ENCODE measurements at places on chromosomes 13 and 19.

- DNase-seq, result no peak
Measured at GRCh38 chr19:30528919-30529318, 156.7 kb downstream of the ZNF536 start.

GRCh38 chr19:485583-486236 is 10.6 kb upstream of the MADCAM1 start:
- DNase-seq, result peak; percentile 67

GRCh38 chr13:73092829-73093228 is 34.0 kb downstream of the KLF5 start:
- DNase-seq, result no peak

DNA sequence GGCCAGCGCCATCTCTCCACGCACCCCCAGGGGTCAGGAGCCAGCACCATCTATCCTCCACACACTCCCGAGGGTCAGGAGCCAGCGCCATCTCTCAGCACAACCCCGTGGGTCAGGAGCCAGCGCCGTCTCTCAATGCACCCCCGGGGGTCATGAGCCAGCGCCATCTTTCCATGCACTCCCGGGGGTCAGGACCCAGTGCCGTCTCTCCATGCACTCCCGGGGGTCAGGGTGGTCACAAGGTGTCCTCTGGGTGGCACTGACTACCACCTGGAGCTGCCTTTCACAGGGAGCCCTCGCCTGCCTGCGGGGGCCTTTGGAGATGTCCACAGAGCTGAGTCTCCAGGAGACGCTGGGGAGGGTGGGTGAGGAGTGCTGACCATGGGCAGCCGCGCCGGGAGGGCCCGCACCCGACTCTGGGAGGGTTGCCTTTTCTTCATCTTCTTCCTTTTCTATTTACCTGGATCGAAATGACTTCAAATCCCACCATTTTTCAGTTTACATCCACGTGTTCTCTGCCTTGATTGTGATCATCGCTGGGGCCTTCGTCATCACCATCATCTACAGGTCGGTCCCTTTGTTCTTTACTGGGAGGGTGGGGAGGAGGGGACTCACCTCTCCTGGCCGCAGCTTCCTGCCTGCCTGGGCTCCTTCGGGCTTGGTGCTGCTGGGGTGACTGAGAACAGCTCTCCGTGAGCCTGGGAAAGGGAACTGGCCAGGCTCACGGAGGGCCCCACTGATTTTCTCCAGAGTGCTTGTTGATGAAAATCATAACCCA is 19.1 kb downstream of the TEX29 start:
- DNase-seq, result no peak

DNA sequence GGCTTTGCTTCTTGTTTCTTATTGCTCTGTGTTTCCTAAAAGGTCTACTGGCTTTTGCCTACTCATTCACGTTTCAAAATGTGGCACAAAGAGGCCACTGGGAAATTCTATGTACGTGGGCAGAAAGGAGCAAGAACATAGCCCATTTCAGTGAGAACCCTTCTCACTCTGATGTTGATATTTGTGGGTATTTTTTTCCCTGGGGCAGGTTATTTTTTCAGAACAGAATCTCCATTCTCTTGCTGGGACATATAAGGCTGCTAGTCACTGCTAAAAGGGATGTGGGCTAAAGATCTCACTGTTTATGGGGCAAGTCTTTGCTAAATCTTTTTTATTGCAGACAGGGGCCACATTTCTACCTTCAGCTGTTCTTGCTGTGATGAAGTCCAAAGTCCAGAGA is 27.1 kb downstream of the EDNRB start:
- no peak for DNase-seq

DNA sequence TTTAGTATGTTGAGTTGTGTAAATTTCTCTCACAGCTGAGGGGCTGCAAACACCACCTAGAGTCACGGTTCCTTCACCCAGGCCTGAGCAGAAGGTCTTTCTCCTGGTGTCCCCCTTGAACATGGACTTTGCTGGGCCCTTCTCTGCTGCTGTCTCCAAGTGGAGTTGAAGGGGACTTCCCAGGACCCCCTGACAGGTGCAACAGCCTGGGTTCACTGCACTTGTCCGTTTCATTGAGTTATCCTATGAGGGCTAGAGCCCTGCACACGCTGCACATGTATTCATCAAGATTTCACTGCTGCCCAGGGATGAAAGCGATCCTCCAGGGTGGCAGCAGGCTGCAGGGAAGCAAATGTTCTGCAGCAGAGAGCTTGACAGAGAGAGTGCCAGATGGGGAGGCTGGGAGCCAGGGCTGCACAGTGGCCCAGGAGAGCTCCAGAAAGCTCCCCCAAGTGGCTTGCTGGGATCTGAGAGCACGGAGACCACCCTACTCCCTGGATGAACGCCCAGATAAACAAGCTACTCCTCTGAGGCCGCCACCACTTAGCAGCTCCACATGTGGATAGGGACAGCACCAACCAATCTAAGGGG is 10.3 kb downstream of the TMEM272 start:
- no peak for DNase-seq

DNA sequence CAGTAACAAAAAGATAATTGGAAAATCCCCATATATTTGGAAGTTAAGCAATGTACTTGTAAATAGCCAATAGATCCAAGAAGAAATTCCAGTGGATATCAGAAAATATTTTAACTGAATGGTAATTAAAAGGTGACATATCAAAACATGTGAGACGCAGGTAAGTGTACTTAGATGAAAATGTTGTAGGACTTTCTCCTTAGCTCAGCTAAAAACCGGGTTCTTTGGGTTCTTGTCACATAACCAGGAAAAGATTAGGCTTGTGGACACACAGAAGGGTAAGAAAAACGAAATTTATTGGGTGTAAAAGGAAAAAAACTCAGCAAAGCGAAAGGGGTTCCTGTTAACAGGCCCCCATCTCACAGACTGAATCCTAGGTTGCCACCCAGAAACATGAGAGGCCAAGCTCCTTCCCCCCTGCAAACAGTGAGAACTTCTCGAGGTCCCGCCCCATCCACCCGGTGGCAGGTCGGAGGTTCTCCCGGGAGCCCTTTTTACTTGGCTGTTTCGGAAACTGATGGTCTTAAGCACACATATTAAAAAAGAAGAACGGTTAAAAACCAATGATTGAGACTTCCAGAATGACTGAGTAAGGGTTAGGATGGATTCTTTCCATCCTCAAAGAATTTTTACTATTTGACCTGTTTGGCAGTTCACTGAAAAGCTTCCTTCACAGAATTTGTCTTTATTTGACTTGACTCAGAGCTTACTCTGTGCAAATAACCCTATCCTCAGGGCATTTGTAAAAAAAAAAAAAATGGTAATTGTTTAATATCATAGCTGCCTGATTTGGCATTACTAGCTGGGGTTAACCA is 3.1 kb upstream of the CCDC70 start:
- DNase-seq, result no peak

GRCh38 chr19:28546148-28546685 is 666.7 kb downstream of the UQCRFS1 start:
- DNase-seq, result no peak

GRCh38 chr13:72295153-72295552 is 428.1 kb upstream of the DACH1 start:
- peak; percentile 2 for DNase-seq

- DNase-seq, result no peak
Measured at GRCh38 chr13:31224963-31225559, 25.3 kb downstream of the B3GLCT start.

GRCh38 chr19:43720936-43721335 is 5.1 kb downstream of the IRGC start:
- DNase-seq, result no peak

- DNase-seq, result peak; percentile 19
Measured at GRCh38 chr13:74883834-74884233, 598.1 kb downstream of the TBC1D4 start.

Data from cardiac fibroblast (primary cell).